ENCODE measurements at places on chromosomes 3 and 15. TPM values are rescaled to one million over a fixed set of nuclear protein-coding genes. Genes with fewer than 3 reads are reported as not detected.

GRCh38 chr3:85370341-85370740 lies 411.6 kb downstream of the CADM2 start:
- no peak for DNase-seq

DNA sequence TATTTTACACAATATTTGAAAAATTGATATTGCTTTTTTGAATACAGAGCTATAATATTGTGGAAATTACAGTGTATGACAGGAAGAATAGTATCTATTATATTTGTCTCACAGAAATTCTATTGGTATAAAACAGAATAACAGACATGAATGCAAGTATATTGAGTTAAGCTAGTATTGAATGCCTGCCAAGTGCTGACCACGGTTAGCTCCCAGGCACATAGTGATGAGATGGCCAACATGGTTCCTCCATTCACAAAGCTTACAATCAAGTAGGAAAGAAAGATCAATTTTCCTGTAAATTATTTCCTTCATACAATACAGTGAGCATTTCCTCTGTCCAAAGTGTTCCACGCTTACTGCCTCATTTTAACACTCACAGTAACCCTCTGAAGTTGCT lies 67.6 kb downstream of the TP63 start:
- no peak for DNase-seq

DNA sequence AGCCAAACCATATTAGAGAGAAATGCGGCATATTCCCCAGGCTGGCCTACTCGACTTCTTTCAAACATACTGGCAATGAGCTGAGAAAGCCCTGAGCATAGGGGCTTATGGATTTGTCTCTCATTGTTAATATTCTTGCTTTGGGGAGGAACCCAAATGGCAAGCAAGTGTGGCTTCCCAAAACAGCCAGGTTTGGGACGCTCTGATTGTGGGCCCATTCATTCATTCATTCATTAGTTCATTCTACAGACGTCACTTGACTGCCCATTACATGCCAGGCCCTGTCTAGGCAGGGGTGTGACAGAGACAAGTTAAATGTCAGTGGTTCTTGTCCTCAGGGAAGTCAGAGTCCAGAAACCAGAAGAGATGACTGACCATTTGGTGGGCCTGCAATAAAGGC lies 77.4 kb upstream of the THBS1 start:
- DNase-seq, result no peak

GRCh38 chr3:138442433-138442832 lies 8.0 kb downstream of the ESYT3 start:
- no peak for DNase-seq

DNA sequence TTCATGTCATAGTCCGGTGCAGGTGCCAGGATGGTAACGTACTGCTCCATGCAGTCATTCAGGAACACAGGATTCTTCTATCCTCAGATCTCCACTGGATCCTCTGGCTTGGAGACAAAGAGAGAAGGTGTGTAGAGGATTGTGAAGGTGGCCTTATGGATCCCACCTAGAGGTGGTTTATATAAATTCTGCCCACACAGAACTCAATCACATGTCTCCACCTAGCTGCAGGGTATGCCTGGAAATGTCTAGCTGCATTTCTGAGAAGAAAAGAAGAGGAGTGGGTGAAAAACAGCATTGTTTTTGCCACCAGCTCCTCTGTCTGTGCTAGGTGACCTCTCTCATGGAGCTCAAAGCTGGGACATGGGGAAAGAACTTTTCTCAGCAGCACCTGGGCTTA lies 478.7 kb downstream of the PDCD6IP start:
- DNase-seq, result no peak

DNA sequence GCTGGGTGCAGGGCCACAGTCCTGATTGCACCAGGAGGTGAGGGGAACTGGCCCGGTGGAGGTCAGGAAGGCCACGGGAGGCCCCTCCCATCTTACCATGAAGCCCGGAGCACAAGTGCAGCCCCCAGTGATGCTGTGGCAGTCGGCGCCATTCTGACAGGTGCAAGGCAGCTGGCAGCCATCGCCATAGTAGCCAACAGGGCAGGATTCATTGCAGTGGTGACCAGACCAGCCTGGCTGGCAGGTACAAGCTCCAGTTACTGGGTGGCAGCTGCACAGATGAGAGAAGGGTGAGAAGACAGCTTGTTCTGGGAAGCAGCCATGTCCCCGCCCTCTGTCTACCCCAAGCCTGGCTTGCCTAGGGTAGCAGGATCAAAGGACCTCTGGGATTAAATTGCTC lies 88.2 kb downstream of the RAB11A start:
- DNase-seq, result no peak

- DNase-seq, result no peak
Observed at GRCh38 chr3:43369404-43370292, 83.3 kb downstream of the SNRK start.

ARPIN gene
- not detected for total RNA-seq

MED12L gene
- total RNA-seq, result 1.7 TPM
